EH (cell line): ENCODE measurements at places on chromosomes 7 and 10.

DNA sequence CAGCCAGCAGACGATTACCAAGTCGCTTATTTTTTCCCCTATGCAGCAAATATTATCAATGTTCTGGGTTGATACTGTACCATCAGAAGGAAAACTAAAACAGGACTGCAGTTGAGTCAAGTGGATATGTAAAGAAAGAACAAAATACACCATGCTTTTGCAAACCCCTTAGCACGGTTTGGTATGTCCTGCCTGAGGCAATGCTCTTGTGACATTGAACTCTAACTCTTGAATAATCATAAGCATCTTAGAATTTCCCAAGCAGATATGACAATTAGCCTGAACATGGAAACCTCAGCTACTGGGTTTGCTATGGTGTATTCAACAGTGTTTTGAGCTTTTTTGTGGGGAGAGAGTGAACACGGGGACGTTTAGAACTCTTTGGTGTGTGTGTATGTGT is 107.4 kb downstream of the ETV1 start:
- peak; percentile 27 for DNase-seq

GRCh38 chr10:15661574-15661973 is 58.1 kb downstream of the ITGA8 start:
- peak; percentile 55 for DNase-seq

DNA sequence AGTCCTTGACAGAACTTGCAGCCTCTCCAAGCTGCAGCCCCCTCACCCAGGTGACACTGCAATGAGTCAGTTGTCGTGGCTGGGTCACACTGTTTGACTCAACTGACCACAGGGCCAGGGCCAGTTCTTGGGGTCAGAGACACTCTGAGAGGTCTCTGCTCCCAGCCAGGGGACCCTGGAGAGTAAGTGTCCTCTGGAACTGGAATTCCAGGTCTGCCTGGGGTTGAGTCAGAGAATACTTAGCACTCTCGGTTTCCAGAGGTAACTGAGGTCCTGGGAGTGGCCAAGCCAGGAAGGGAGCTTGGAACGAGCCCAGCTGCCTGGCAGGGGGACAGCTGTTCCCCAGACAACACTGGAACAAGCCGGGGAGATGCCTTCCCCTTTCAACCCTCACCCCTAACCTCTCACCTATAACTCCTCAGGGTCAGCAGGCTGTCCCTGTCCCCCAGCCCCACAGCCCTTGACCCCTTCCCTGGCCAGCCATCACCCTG is 2.2 kb upstream of the MYL10 start:
- peak; percentile 51 for DNase-seq

DNA sequence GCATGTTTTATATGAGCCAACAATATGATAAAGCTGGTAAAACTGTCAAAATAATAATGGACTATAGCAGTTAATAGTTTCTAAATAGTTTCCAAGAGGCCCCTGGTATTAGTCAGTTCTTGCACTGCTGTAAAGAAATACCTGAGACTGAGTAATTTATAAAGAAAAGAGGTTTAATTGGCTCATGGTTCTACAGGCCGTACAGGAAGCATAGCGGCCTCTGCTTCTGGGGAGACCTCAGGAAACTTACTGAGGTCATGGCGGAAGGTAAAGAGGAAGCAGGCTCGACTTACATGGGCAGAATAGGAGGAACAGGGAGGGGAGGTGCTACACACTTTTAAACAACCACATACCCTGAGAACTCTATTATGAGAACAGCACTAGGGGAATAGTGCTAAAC is 104.6 kb downstream of the PPP1R9A start:
- DNase-seq = no peak

DNA sequence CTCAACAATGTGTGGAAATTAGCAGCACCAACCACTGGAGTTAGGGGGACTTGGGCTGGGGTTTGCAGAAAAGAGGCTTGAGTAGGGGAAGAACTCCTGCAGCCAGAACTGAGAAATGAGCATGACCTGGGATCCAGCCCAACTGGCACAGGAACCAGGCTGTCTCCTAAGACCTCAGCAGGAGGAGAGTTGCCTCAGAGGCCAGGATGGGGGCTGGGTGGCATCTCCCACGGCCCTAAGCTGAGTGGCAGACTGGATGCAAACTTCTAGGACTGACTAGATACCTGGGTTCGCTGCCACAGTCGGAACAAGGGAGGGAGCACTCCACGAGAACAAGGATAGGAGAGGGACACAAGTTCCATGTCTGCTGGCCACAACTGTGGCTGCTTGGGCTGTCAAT is 62.6 kb downstream of the RNF32 start:
- DNase-seq = no peak

- DNase-seq = no peak
Observed at GRCh38 chr10:49242604-49243003, 54.4 kb upstream of the TMEM273 start.

DNA sequence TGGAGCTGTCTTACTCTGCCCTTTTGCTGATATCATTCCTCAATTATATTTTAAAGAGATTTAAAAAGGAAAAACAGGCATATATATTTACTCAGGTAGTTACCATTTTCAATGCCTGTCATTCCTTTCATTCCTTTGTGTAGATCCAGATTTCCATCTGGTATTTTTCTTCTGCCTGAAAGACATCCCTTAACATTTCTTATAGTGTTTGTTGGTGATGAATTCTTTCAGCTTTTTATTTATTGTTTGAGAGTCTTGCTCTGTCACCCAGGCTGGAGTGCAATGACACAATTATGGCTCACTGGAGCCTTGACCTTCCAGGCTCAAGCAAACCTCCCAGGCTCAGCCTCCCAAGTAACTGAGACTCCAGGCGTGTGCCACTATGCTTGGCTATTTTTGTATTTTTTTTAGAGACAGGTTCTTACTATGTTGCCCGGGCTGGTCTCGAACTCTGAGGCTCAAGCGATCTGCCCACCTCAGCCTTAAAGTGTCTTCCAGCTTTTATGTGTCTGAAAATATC is 5.6 kb upstream of the POM121 start:
- DNase-seq = peak; percentile 25

- peak; percentile 71 for DNase-seq
Observed at GRCh38 chr7:23277359-23277989, 21.7 kb upstream of the MALSU1 start.
